ENCODE measurements at places on chromosomes 5 and 9.

GRCh38 chr5:98880151-98880550, 48.7 kb downstream of the CHD1 start:
- DNase-seq = no peak

DNA sequence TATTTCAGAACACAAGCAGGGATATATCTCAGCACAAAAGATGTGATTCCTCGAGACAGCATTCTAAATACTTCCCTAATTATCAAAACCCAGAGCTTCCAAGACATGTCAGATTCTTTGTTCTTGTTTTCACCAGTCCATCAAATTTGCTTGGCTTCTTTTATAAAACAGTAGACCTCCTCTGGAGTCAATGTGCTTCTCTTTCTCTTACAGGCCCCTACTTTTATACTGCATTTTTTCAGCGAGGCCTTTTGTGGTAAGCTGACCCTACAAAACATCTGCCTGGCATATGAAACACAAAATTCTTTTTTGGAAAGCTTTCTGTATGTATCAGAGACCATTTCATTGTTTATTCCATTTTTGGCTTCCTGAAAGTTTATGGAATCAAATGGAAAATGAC, 81.8 kb downstream of the ARSB start:
- no peak for DNase-seq

GRCh38 chr5:39970117-39970798, 545.5 kb upstream of the DAB2 start:
- no peak for DNase-seq

DNA sequence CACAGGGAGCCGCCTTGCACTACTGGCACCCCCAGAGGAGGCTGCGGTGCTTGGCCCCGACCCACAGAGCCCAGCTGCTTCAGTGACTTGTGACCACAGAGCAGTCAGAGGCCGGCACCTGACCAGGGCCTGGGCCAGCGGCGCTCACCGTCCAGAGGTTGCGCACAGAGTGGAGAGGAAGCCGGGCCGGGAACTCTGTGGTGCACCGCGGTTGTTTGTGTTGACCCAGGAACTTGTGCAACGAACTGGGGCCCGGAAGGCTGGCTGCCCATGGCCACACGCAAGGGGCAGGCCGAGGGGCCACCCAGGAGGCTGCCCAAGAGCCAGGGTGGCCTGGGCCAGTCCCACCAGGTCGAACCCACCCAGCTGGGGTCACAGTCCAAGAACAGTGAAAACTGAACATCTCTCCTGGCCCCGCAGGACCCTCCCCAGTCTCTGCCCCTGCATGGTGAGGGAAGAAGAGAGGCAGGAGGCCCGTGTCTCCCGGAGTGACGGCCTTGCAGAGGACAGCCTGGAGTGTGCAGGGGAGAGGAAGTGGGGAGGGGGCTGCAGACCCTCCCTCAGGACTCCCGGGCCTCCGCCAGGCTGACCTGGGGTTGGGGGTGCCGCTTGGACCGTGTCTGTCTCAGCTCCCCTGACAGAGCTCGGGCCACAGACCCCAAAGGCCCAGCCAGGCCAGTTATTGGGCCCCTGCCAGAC, 42.8 kb upstream of the EGFL7 start:
- DNase-seq = no peak

DNA sequence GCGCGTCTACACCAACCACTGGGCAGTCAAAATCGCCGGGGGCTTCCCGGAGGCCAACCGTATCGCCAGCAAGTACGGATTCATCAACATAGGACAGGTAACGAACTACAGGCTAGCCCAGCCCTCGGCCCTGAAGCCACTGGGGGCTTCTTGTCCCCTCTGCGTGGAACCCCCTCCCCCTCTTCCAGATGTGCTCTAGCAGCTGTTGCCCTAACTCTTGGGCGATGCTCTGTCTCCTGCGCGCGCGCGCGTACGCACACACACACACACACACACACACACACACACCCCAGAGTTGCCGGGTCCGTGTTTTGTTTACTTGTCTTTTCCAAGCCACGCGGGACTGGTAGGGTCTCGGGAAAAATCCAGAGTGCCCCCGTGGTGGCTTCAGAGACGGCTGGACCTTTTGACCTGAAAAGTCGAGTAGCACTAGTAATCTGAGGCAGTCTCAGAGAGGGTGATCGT, 836 bp downstream of the PCSK5 start:
- peak; percentile 0 for DNase-seq

DNA sequence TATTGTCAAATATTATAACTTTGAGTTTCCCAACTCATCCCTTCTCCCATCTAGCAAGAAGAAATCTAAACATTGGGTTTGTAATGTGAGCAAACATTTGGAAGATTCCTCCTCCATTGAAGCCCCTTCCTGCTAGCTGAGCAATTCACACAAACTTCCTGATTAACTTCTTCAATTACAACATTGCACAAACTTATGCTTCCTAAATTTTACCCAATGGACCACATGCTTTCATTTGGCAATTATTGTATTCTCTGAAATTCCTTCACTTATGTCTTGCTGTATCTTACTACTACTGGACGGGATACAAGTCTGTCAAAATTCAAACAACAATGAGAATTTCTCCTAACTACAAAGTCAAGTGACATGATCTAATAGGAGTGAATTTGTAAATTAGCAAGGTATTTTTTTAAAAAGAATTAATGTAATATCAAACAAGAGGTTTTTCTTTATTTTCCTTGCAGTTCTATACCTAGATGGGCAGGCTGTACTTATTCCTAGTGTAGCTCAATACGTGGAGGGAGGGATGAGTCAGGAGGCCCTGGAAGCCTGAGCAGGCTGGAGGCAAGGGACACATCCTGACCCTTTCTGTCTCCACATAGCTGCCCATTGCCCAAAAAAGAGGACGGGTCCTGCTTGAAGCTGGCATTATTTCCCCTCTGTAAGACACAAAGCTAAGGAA, 11.8 kb upstream of the IFNW1 start:
- DNase-seq = no peak

- DNase-seq = no peak
Observed at GRCh38 chr5:142845954-142846398, 75.8 kb downstream of the ARHGAP26 start.

DNA sequence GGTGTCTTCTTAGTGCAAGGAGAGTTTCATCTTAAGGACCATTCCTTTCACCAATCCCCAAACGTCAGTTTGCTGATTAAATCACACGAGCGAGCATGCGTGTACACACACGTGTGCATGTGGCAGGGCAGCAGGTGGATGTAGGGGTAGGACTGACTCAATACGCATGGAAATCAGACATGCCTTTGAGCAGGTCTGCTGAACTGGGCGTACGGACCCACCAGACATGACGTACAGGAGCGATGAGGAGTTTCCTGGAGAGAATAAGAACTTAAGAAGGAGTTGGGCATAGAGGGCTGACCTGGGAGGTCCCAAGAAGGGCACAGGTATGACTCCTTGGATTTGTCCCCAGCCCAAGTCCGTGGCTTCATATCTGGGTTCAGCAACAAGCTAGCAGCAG, 170.0 kb downstream of the FGF18 start:
- no peak for DNase-seq

DNA sequence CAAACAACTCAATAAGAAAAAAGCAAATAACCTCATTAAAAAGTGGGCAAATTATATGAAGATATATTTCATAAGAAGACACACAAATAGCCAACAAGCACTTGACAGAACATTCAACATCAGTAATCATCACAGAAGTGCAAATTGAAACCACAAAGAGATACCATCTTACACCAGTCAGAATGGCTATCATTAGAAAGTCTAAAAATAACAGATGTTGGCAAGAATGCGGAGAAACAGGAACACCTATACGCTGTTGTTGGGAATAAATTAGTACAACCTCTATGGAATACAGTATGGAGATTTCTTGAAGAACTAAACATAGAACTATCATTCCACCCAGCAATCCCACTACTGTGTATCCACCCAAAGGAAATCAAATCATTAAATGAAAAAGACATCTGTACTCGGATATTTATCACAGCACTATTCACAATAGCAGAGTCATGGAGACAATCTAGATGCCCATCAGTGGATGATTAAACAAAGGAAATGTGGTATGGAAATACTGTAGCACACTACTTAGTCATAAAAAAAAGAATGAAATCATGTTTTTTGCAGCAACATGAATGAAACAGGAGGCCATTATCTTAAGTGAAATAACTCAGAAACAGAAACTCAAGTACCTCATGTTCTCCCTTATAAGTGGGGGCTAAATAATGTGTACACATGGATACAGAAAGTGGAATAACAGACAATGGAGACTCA, 106.8 kb upstream of the FST start:
- no peak for DNase-seq

DNA sequence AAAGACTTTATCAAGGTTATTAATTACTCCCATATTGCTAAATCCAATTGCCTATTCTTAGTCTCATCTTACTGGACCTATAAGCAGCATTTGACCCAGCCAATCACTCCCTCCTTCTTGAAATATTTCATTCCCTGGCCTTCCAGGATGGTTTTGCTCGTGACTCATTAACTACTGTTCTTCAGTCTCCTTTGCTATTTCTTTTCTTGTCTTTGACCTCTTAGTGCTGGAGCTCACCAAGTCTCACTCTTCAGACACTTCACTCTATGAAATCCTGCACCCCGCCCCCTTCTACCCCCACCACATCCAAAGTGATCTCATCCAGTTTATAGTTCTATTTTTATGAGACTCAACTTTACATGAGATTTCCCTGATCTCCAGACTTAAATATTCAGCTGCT, 803.1 kb upstream of the WWC1 start:
- DNase-seq = no peak

- no peak for DNase-seq
Observed at GRCh38 chr5:168364151-168364661, 72.8 kb downstream of the WWC1 start.

DNA sequence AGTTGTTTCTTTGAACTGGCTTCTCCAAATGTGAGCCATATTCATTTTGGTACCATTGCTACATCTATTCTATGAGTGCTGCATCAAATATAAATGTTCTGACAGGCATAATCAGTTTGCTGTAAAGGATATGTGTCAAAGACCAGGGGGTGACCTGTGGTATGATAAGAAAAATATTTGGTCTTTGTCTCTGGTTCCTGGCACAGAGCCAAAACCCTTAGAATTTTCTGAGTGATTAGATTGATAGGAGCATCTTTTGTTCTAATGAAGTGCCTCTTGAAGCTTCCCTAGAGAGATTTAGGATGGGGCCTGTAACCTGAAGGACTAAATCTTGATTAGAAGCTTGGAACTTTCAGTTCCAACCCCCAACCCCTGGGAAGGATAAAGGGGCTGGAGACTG, 256.3 kb downstream of the NNT start:
- no peak for DNase-seq

GRCh38 chr9:88224938-88225337, 86.7 kb upstream of the SPATA31C2 start:
- no peak for DNase-seq

GRCh38 chr9:126030716-126031115, 283.5 kb downstream of the PBX3 start:
- no peak for DNase-seq

DNA sequence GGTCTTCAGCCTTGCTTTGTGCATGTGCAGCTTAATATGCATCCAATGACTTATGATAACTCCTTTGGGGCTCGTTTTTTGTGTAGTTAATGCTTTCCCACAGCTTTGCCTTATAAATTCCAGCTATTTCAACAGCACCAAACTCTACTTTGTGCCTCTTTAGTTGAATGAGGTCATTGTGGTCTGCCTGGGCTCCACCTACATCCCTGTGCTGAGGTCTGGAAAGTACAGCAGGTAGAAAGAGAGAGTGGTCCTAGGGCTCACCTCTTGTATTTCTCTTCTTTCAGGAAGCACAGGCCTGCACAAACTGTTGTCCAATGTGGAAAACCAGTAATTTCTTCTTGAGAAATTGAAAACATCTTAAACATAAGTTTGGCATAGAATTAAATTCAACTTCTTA, 167.2 kb downstream of the XRCC4 start:
- no peak for DNase-seq
